NCI-H1694 treated with DMSO at 0.1 percent for 48 hours (cell line): ENCODE measurements at places on chromosomes 1 and 21.

GRCh38 chr1:94503153-94503552, 38.4 kb downstream of the F3 start:
- DNase-seq, result no peak

GRCh38 chr1:2014741-2015735, 4.1 kb upstream of the GABRD start:
- DNase-seq, result no peak

DNA sequence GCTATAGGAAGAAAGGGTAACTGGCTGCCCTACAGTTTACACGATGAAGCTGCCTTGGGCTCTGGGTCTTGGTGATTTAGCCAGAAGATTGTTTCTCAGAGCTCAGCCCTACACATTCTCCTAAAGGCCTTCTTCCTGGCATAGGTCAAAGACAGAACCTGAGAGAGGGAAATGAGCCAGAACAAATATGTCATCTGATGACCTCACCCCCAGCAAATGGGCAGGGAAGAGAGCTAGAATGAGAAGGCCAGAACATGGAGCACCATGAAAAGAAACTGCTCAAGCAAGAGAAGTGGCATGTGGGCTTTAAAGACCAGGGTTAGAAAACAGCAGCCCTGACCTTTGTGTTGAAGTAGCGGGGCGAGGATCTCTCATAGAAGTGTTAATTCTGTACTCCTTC, 5.5 kb upstream of the ILDR2 start:
- no peak for DNase-seq

- no peak for DNase-seq
Observed at GRCh38 chr1:151187205-151187604, 2.8 kb downstream of the VPS72 start.

GRCh38 chr1:109947582-109948284, 36.8 kb upstream of the AHCYL1 start:
- no peak for DNase-seq

- no peak for DNase-seq
Observed at GRCh38 chr1:189851806-189852367, 625.8 kb downstream of the BRINP3 start.
